ENCODE measurements at places on chromosomes 6 and 20.

- no peak for DNase-seq
These were observed 240.9 kb downstream of the DOK5 start for GRCh38 chr20:54716174-54716747.

DNA sequence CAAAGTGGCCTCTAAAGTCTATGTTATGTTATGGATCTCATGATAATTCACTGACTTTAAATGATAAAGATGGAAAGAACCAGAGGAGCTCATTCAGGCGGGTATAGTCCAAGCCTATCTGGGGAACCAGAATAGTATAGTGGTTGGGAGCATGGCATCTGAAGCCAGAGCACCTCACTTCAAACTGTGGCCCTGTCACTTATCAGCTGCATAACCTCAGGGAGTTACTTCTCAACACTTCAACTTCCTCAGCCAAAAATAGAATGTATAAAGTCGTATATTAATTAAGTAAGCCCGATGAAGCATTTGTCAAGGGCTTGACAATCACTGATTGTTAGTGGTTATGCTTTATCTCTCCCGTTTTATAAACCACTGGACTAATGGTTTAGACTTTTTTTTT is 112.7 kb downstream of the RTN4IP1 start:
- DNase-seq: no peak

- no peak for DNase-seq
These were observed 239.2 kb upstream of the SASH1 start for GRCh38 chr6:148103436-148103835.

- DNase-seq: no peak
These were observed 12.5 kb downstream of the SYCP2 start for GRCh38 chr20:59920944-59921343.

DNA sequence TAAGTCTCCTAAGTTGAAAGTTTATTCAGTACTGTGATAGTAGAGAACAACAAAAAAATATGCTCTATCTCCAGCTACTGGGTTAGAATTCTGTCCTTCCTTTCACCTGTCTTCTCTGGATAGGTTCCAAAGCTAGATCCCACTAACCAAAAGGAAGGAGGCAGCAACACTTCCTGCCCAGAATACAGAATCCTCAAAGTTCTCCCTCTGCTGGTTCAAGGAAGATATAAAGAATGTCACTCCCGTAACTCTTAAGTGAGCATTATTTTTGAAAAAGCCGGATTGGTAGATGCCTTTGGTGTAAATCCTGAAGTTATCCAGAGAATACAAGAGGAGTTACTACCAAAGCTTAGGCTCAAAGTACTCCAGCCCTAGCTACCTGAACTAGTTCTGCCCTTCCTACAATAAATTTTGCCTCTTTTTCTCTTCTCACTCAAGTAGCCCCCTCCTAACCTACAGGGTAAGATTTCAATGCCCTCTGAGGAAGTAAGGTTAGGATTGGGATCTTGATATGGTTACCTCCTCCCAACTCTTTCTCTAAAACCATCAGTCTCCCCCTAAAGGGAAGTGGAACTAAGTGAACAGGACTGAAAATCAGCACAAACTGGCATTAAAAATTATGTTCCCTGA is 26.0 kb upstream of the CRIP3 start:
- peak; percentile 57 for DNase-seq
